ENCODE measurements at places on chromosomes 3 and 15.
A peak's percentile ranks its signal among the peaks of the same experiment; 100 is the strongest.

- no peaks in the 10 kb centered on the region for H3K36me3 ChIP-seq
- peaks cover 9% of the 10 kb centered on the region for H3K4me1 ChIP-seq
- no peak overlapping the region for H3K4me3 ChIP-seq
- H3K27me3 ChIP-seq: no peaks in the 10 kb centered on the region
- H3K27ac ChIP-seq: no peak overlapping the region
- DNase-seq: no peak
Measured at GRCh38 chr3:182740710-182741109, 52.6 kb upstream of the ATP11B start.

DNA sequence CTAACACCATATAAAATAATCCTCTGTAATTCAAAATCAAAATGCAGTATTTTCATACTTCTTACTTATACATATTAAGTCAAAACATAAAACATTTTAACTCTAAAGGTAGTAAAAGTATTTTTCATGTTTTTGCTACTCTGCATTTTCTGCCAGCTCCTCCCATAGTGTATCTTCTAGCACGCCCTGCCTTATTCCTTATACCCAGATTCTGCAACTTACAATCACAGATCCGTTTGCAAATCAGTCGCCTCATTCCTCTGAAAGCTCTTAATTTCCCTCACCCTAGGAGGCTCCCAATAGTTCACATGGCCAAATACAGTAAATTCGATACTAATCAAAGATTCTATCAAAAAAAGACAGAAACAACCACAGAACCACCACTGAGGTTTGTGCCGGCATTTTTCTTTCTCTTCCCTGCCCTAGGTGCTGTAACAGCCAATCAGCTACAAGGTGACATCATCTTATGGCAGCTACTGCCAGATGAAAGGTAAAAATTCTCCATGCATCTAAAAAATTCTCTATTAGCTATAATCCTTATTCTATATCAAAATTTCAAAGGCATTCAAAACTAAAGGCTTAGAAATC is 72.9 kb downstream of the CLASP2 start:
- H3K4me3 ChIP-seq: peak overlapping the region; percentile 38
- DNase-seq: peak; percentile 63
- peaks cover 11% of the 10 kb centered on the region for H3K36me3 ChIP-seq
- H3K27me3 ChIP-seq: no peaks in the 10 kb centered on the region

DNA sequence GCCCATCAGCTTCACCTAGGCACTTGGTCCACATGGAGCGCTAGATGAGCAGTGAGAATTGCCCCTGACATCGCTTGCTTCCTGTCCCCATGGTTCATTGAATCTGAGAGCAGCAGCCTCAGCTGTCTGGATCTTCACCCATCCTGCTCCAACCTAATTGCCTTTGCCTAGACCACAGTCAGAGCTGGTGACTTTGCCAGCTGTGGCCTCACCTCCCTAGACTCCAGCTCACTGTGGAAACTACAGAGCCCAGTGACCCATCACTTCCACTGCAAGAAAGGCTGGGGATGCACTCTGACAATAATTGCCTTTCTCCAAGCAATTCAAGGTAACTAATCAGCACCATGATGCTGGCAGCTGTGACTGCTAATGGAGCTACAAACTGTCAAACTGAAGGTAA is 30.6 kb upstream of the SLC6A1 start:
- no peak overlapping the region for H3K4me3 ChIP-seq
- no peak for DNase-seq
- H3K27ac ChIP-seq: no peak overlapping the region
- H3K36me3 ChIP-seq: no peaks in the 10 kb centered on the region
- H3K27me3 ChIP-seq: no peaks in the 10 kb centered on the region

DNA sequence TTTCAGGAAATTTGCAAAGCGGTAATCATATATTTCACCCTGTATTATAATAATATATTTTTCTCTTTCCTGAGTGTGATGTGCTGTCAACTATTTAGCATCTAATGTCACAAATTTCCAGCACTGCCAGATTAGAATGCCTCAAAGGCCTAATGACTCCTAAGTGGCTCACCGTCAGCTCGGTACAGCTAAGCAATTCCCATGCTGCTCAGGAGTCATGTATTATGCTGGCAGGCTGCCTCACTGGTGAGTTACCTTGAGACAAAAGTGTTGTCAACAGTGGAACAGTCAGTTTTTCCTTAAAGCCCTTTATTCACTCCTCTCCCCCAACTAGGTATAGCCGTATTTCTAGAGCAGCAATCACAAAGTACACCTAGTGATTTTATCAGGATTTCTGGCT is 83.6 kb downstream of the NSUN3 start:
- H3K4me3 ChIP-seq: no peak overlapping the region
- DNase-seq: no peak
- no peak overlapping the region for H3K27ac ChIP-seq
- no peaks in the 10 kb centered on the region for H3K4me1 ChIP-seq
- no peaks in the 10 kb centered on the region for H3K27me3 ChIP-seq

DNA sequence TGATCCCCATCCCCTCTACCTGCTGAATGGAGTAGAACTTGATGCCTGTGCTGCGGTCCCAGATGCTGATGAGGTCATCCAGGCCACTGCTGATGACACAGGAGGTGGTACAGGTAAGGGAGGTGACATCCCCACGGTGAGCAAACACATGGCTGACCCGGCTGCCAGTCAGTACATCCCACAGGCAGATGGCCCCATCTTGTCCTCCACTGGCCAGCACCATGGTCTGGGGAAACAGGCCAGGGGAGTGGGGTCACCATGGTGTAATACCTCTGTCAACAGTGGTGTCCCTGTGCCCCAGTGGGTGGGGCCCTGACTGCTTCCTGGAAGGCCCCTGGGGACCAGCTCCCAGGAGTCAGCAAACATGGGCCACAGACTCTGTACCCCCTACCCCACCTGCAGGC is 33.3 kb downstream of the PTPN23 start:
- no peak for DNase-seq
- peaks cover 21% of the 10 kb centered on the region for H3K36me3 ChIP-seq
- H3K4me1 ChIP-seq: peaks cover 6% of the 10 kb centered on the region

- H3K36me3 ChIP-seq: peaks cover 39% of the 10 kb centered on the region
- peak overlapping the region; percentile 15 for H3K4me3 ChIP-seq
- peaks cover 99% of the 10 kb centered on the region for H3K4me1 ChIP-seq
- H3K27me3 ChIP-seq: no peaks in the 10 kb centered on the region
- peak overlapping the region; percentile 99 for H3K27ac ChIP-seq
- DNase-seq: peak; percentile 88
Measured at GRCh38 chr3:16448639-16449070, 64.8 kb downstream of the RFTN1 start.

- H3K27ac ChIP-seq: no peak overlapping the region
- H3K27me3 ChIP-seq: no peaks in the 10 kb centered on the region
- no peak for DNase-seq
- H3K36me3 ChIP-seq: peaks cover 60% of the 10 kb centered on the region
Measured at GRCh38 chr3:124985349-124985748, 50.8 kb upstream of the MUC13 start.

DNA sequence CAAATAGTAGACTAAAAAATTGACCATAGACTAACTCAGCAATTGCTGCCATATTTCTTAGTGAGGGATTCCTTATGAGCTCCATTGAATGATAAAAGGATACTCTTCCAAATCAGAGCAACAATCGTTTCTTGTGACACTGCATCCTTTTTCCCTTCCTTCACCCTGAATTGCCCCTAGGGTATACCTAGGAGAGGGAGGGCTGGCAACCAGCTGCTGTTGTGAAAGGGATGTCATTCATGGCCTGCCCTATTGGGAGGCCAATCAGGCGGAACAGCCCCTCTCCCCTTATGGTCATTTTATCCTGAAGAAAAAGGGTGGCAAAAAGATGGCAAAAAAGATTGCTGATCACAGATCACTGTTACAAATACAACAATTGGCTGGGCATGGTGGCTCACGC is 26.3 kb downstream of the B3GNT5 start:
- no peak overlapping the region for H3K27ac ChIP-seq
- no peak for DNase-seq
- no peak overlapping the region for H3K4me3 ChIP-seq
- H3K4me1 ChIP-seq: peaks cover 31% of the 10 kb centered on the region
- H3K36me3 ChIP-seq: no peaks in the 10 kb centered on the region

GRCh38 chr3:58556001-58556400 is 19.0 kb upstream of the ACOX2 start:
- H3K4me1 ChIP-seq: no peaks in the 10 kb centered on the region
- no peak overlapping the region for H3K4me3 ChIP-seq
- no peak for DNase-seq
- no peaks in the 10 kb centered on the region for H3K36me3 ChIP-seq
- no peaks in the 10 kb centered on the region for H3K27me3 ChIP-seq

- no peaks in the 10 kb centered on the region for H3K27me3 ChIP-seq
- no peak overlapping the region for H3K27ac ChIP-seq
- H3K36me3 ChIP-seq: no peaks in the 10 kb centered on the region
Measured at GRCh38 chr3:99700631-99701268, 62.4 kb downstream of the COL8A1 start.

DNA sequence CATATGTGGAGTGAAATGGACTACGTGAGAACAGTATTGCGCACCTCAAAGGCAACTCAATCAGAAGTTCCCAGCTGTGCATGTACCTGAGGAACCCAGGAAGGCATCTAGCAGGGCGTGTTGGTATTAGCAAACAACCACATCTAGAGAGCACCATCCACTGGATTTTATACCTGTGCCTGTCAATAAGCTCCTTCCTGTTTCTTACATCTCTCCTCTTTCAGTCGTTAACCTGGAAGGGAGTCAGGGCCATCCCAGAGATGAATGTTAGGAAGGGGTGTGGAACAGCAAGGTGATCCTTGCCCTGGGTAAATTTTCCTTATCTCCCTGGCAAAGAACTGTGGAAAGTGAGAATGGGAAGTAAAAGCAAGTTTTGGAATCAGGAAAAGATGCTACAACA is 29.6 kb upstream of the CHMP2B start:
- no peak overlapping the region for H3K27ac ChIP-seq
- H3K27me3 ChIP-seq: no peaks in the 10 kb centered on the region
- H3K4me1 ChIP-seq: no peaks in the 10 kb centered on the region
- H3K36me3 ChIP-seq: no peaks in the 10 kb centered on the region

- H3K27ac ChIP-seq: no peak overlapping the region
- no peaks in the 10 kb centered on the region for H3K36me3 ChIP-seq
- no peak for DNase-seq
- H3K27me3 ChIP-seq: no peaks in the 10 kb centered on the region
- no peaks in the 10 kb centered on the region for H3K4me1 ChIP-seq
Measured at GRCh38 chr3:89038869-89039268, 68.6 kb upstream of the EPHA3 start.

DNA sequence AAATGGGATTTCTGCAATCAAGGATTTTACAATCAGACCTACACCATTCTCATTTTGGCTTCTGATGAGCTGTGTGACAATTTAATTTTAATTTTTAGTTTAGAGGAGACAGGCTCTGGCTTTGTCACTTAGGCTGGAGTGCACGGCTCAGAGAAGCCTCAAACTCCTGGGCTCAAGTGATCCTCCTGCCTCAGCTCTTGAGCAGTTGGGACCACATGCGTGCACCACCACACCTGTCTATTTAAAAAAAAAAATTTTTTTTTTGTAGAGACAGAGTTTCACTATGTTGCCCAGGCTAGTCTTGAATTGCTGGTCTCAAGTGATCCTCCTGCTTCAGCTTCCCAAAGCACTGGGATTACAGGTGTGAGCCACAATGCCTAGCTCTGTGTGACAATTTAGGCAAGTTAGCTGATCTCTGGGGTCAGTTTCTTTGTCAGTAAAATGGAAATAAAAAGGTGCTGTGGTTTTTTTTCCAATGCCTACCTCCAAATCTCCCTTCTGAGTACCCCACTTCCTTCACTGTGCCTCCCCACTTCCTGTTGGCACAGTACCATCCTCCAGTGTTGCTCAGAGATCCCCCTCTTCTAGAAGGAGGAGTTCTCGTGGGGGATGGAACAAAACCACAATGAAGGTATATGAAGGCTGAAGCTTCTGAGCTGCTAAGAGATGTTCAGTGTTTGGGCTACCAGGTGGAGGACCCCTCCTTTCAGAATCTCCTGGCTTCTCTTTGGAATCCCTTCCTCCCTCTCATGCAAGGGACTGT is 54.1 kb upstream of the GSK3B start:
- peaks cover 18% of the 10 kb centered on the region for H3K4me1 ChIP-seq
- no peak overlapping the region for H3K27ac ChIP-seq

DNA sequence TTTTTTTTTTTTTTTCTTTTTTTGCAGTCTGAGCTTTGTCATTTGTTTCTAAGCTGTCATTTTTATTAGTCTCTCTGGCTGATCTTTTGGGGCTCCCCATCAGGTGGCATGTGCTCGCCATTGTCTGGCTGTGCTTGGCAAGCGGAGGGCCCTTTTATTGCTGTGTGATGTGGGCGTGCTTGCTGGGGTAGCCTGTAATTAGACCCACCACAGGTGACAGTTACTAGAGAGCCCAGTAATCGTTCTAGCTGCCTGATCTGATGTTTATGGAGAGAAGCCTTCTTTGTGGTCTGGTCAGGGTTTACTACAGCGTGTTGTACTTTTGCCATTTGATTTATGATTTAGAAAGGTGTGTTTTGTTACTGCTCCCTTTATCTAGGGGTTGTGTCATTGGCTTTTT is 179.9 kb downstream of the MCTP2 start:
- H3K27ac ChIP-seq: peak overlapping the region; percentile 24
- no peak overlapping the region for H3K4me3 ChIP-seq
- no peaks in the 10 kb centered on the region for H3K36me3 ChIP-seq
- H3K27me3 ChIP-seq: no peaks in the 10 kb centered on the region
- H3K4me1 ChIP-seq: peaks cover 33% of the 10 kb centered on the region

DNA sequence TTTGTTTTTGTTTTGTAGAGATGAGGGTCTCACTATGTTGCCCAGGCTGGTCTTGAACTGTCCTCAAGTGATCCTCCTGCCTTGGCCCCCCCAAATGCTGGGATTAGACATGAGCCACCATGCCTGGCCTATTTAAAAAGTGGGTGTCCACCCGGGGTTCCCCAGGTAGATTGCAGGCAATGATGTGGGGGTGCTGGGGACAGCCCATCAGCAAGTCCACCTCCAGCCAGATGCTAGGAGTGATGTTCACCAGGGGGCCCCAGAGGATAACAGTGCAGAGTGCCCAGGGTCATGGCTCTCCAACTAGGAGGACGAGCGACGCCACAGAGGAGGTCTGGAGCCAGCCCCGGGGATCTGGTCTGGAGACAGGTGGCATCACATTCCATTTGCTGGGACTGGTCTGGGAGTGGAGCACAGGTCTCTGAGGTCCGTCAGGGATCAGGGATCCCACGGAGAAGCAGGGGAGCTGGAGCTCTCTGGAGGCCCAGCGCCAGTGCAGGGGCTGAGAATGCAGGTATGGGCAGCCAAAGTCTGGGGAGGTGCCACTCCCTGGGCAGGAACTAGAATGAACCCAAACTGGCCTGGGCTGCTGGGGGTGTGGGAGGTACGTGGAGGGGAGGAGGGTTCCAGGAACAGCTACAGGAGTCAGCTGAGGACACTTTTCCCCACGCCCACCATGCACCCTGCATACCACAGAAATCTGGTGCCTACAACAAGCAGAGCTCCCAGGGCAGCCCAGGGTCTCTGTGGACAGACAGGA is 51.2 kb upstream of the PCSK6 start:
- no peak overlapping the region for H3K4me3 ChIP-seq
- no peak for DNase-seq
- no peaks in the 10 kb centered on the region for H3K27me3 ChIP-seq
- no peaks in the 10 kb centered on the region for H3K36me3 ChIP-seq
- H3K4me1 ChIP-seq: no peaks in the 10 kb centered on the region
- no peak overlapping the region for H3K27ac ChIP-seq

GRCh38 chr3:123480428-123480827 is 31.5 kb upstream of the ADCY5 start:
- no peak overlapping the region for H3K4me3 ChIP-seq
- H3K27me3 ChIP-seq: no peaks in the 10 kb centered on the region
- no peaks in the 10 kb centered on the region for H3K36me3 ChIP-seq
- peak; percentile 86 for DNase-seq
- peaks cover 27% of the 10 kb centered on the region for H3K4me1 ChIP-seq
- H3K27ac ChIP-seq: no peak overlapping the region

Data from Karpas-422 (cell line).